ENCODE measurements at places on chromosomes 5 and 9.

DNA sequence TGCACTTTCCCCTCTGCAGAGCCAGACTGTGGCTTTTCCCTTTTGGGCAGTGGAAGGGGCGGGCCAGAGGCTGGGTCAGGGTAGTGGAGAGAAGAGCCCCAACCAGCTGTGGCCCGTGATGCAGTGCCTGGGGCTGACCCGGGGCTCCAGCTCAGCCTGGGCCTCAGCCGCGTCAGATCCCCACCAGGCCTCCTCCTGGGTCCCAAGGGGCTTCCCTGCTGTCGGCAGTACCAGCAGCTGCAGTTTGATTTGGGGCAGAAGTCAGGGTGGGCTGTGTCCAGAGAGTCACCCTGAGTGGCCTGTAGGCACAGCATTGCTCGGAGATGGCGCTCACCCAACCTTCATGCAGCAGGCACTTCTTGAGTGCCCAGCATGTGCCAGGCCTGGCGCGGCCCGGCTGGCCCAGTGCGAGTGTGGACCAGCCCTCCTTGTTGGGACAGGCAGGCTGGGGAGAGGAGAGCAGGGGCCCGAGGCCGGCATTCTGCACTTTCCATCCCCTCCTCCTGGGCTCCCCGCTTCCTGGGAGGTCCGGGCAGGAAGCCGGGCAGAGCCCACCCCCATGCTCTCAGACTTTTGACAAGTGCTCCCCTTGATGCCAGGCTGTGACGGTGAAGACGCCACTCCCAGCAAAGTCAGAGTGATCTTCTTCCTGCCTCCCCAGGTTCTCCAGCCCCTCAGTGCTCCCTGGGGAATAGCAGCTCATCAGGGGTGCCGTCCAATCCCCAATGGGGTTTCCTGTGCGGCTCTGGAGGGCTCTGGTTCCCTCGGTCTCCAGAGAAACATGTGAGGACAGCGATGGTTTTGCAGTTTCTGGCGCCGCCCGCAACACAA is 88.3 kb upstream of the COL5A1 start:
- no peak for DNase-seq

DNA sequence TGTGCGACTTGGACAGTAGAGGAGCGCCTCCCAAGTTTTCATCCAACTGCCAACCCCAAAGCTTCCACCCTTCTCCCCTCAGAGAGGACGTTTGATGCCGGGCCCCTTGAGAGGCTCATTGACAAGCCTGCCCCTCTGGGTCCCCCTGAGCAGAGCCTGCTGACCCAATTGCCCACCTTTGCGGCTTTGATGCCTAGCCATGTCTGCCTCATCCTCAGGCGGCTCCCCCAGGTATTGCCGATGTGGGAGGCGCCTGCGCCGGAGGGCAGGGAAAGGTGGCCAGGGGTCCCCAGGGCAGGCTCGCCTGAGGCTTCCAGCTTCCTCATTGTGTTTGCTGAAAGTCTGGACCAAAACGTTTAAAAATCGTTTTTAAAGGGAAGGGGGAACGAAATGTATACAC is 1.4 kb downstream of the ODF2 start:
- DNase-seq: no peak

DNA sequence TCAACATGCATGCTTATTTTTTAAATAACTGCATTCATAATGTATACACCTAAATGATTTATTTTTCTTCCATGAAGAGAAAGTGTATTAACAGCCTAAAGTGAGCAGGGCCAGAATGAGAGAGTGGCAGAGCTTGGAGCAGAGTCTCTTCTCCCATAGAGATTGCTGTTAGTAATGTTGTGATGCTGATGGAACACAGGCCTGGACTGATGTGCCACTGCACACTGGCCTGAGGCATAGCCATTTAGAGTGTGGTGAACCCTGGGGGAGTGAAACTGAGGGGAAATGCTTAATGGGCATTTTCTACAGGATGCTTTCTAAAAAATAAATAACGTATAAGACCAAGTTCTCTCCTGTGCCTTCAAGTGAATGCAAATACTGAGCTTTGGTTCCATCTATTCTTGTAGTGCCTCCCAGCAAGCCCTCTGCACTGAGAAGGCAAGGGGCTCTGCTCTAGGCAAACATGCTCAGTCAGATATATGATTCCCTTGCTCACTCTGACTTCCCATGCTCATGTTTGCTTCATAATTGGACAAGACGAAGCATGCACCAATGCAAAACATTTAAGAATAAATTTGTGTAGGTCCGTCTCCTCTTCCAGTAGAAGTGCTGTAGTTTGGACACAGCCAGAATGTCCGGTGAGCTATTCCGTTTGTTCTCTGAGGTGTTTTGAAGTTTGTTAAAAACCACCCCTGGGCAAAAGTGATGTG is 185.7 kb downstream of the PBX3 start:
- no peak for DNase-seq

DNA sequence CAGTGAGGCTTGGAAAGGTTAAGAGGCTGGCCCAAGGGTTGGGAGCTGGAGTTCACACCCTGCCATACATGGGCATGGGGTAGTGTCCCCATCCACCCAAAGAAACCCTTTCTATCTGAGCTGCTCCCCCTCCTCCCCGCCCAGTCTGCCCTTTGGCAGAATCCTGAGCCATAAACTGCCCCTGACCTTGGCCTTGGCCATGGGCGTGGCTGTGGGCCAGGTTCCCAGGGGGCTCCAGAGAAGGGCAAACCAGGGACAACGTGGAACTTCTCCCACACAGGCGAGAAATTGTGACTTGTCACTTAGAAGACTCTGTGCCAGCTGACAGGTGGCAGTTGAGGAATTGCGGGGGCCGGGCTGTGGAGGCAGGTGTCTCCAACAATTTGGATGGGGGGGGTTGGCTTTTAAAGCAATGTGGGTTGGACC is 4.8 kb downstream of the FAM78A start:
- no peak for DNase-seq

DNA sequence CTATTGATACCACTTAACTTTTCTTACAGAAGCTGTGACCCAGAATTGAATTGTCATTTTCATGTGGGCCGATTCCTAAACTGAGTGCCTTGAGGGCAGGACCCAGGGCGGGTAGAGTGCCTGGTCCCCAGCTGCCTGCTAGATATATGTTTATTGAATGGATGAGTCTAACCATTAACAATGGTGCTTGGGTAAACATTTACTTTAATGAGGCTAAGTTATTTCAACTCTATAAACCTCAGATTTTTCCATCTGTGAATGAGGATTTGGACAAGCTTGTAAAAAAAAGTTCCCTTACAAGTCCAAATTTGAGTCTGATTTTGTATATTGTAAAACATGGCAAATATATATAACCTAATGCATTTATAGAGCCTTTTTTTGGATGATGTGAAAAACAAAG is 181.8 kb upstream of the ELL2 start:
- no peak for DNase-seq
